ENCODE measurements at places on chromosomes 5 and 9. TPM values are rescaled to one million over a fixed set of nuclear protein-coding genes. Genes with fewer than 3 reads are reported as not detected.

The ZNF462 gene
- total RNA-seq = 0.38 TPM

The ADGRV1 gene
- total RNA-seq = not detected

The LURAP1L gene
- total RNA-seq = not detected

The AQP3 gene
- total RNA-seq = 53.3 TPM

The CARTPT gene
- total RNA-seq = not detected

DNA sequence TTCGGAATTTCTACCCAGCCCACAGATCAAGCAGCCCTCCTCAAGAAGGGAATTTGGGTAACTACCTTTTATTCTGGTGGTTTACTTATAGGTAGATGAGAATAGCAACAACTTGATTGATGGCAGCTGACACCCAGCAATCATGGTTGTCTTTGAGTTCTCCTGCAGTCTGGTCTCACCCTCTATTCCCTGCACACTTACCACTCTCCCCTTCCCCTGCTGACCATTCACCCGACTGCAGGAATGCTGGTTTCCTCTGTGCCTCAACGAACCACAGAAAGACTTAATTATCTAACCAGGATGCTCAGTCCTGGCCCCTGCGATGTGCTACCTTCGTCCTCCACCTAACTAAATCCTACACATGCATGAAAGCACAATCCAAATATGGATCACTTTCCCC lies 243.0 kb downstream of the RFK start:
- no peak overlapping the region for H3K4me3 ChIP-seq
- H3K36me3 ChIP-seq = no peaks in the 10 kb centered on the region
- H3K4me1 ChIP-seq = no peaks in the 10 kb centered on the region
- no peak overlapping the region for H3K27ac ChIP-seq
- no peaks in the 10 kb centered on the region for H3K27me3 ChIP-seq
- DNase-seq = no peak

GRCh38 chr9:99851500-99851822 lies 29.8 kb downstream of the NR4A3 start:
- no peak for DNase-seq
- H3K4me1 ChIP-seq = peaks cover 26% of the 10 kb centered on the region
- no peaks in the 10 kb centered on the region for H3K27me3 ChIP-seq
- H3K4me3 ChIP-seq = no peak overlapping the region

GRCh38 chr9:21144603-21145002 lies 3.0 kb upstream of the IFNW1 start:
- no peak overlapping the region for H3K4me3 ChIP-seq
- H3K36me3 ChIP-seq = no peaks in the 10 kb centered on the region
- peaks cover 6% of the 10 kb centered on the region for H3K4me1 ChIP-seq
- H3K27ac ChIP-seq = no peak overlapping the region
- no peaks in the 10 kb centered on the region for H3K27me3 ChIP-seq

GRCh38 chr5:80346055-80346454 lies 26.3 kb downstream of the SPZ1 start:
- H3K4me1 ChIP-seq = no peaks in the 10 kb centered on the region
- H3K27me3 ChIP-seq = no peaks in the 10 kb centered on the region
- no peak overlapping the region for H3K27ac ChIP-seq
- no peaks in the 10 kb centered on the region for H3K36me3 ChIP-seq
- peak; percentile 26 for DNase-seq

GRCh38 chr9:131918481-131918880 lies 161.2 kb downstream of the MED27 start:
- no peak overlapping the region for H3K4me3 ChIP-seq
- no peak overlapping the region for H3K27ac ChIP-seq
- H3K4me1 ChIP-seq = no peaks in the 10 kb centered on the region
- no peak for DNase-seq
- no peaks in the 10 kb centered on the region for H3K36me3 ChIP-seq
- no peaks in the 10 kb centered on the region for H3K27me3 ChIP-seq

DNA sequence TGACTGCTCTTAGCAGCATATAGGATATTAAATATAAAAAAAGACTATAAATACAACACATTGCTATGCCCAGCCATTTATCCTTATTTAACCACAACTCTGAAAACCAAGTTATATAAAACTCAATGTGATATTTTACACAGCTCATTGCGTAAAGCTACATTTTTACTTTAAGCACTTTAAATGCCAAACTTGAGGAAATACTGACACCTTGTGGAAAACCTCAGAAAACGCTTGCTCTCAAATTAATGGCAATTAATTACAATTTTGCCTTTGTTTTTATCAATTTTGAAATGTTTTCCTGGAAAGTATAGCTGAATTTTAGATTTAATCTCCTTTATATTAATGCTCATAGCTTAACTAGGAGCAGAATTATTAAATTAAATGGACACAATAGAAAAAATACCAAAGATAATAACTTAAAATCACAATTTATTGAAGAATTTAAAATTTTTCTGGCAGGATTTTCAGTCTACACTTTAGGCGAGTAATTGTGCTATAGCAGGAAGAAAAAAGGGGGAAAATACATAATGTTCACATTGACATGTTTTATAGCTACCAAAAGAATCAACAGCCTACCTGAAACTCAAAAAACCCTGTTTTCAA lies 25.2 kb upstream of the PLAC8L1 start:
- no peaks in the 10 kb centered on the region for H3K4me1 ChIP-seq
- H3K27ac ChIP-seq = no peak overlapping the region
- H3K36me3 ChIP-seq = peaks cover 81% of the 10 kb centered on the region
- H3K27me3 ChIP-seq = no peaks in the 10 kb centered on the region
- H3K4me3 ChIP-seq = no peak overlapping the region
- DNase-seq = no peak

DNA sequence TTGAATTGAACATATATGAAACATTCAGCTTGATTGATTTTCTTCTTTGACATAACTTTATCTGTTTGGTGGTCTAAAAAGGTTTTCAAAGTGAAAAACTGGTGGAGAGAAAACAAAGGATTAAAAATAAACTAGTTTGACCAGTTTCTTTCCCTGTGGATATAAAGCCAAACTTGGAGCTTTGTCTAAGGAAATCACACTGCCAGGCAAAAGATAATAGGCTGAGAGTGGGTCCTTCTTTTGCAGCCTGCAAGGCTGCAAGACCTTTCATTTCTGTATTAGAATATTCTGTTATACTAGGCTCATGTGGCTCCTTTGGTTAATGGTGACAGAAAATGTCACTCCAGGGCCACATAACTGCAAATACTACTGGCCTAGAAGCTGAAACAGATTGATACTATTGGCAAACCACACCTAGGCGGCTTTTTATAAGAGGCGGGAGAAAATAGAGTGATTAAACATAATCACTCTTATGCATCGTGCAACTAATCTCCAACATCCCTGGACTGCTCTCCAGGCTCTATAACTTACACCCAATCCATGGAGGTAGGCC lies 129.1 kb upstream of the ZNF462 start:
- H3K27me3 ChIP-seq = no peaks in the 10 kb centered on the region
- H3K4me1 ChIP-seq = no peaks in the 10 kb centered on the region
- no peak overlapping the region for H3K4me3 ChIP-seq
- no peaks in the 10 kb centered on the region for H3K36me3 ChIP-seq
- DNase-seq = no peak

GRCh38 chr5:1842004-1842819 lies 40.5 kb downstream of the IRX4 start:
- H3K27ac ChIP-seq = no peak overlapping the region
- no peak for DNase-seq
- H3K36me3 ChIP-seq = no peaks in the 10 kb centered on the region
- H3K4me1 ChIP-seq = no peaks in the 10 kb centered on the region
- no peak overlapping the region for H3K4me3 ChIP-seq
- H3K27me3 ChIP-seq = no peaks in the 10 kb centered on the region

- peaks cover 16% of the 10 kb centered on the region for H3K27me3 ChIP-seq
- no peak overlapping the region for H3K27ac ChIP-seq
- no peak overlapping the region for H3K4me3 ChIP-seq
- DNase-seq = no peak
Observed at GRCh38 chr5:135546912-135547311, 11.1 kb upstream of the NEUROG1 start.

DNA sequence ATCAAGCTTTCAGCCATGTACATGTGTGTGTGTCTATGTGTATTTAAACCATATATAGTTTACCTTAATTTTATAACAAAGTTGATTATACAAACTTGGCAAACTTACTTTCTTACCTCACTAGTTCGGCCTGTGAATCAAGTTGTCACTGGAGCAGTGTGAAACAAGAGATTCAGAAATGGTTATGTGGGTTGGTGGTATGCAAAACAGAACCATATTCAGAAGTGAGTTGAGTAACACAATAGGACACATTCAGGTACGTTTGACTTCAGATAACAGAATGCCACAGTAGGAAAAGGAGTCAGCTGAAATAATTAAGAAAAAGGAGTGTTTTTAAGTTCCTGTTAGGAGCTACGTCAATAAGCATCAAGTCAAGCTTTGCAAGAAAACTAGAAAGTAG lies 21.5 kb downstream of the XPA start:
- H3K36me3 ChIP-seq = peaks cover 83% of the 10 kb centered on the region
- H3K27me3 ChIP-seq = no peaks in the 10 kb centered on the region

GRCh38 chr9:132156262-132156661 lies 5.6 kb upstream of the NTNG2 start:
- peaks cover 3% of the 10 kb centered on the region for H3K4me1 ChIP-seq
- H3K27me3 ChIP-seq = no peaks in the 10 kb centered on the region
- DNase-seq = no peak
- no peak overlapping the region for H3K27ac ChIP-seq
- no peak overlapping the region for H3K4me3 ChIP-seq

DNA sequence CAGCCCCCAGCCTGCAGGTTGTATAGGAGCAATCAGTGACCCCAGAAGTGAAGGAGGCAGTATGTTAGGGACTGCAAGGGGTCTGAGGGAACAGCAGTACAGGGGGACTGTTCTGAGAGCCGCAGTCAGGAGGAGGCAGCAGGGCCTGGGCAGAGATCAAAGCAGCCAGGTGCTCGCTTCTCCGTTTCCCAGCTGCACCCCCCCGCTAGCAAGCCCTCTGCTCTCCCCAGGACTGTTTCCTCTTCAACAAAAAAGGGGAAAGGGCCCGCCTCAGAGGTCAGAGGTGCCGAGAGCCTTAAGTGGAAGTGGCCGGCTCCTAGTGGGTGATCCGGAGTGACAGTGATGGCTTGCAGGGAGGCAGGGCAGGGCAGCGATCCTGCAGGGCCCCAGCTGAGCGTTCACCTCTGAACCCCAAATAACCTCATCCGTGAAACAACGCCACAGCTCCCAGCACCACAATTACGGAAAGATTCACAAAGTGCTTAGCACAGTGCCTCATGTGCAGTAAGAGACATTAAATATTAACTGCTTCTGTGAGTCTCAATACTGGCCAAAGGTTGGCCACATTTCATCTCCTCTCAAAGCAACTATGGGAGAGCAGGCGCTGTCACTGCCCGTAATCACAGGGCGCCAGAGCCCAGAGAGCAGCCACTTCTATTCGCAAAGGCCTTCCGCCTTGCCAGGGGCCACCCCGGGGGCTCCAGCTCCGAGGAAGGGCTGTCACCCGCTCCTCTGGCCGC lies 8.0 kb downstream of the CLPTM1L start:
- H3K4me1 ChIP-seq = peaks cover 6% of the 10 kb centered on the region
- H3K27me3 ChIP-seq = no peaks in the 10 kb centered on the region
- H3K4me3 ChIP-seq = no peak overlapping the region

DNA sequence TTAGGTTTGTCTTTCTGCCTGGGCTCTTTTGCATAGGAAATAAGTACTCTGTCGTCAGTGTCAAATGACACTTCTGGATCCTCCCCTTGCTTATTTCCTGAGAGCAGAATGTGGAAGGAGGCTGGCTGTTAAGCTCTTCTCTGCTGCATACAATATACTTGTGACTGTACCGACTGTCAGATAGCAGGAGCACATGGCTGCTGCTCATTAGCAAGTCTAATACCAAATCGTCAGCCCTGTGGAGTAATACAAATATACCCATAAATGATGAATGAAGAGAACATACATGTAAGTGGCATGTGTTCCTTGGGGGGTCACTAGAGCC lies at the start of gene GPR151:
GPR151 (minus strand) TSS at position 40 of the 325 bp plus-strand sequence. CDS start 77 bp downstream, outside the sequence.
- H3K27ac ChIP-seq = no peak within 1 kb of the TSS
- no peak within 1 kb of the TSS for H3K4me3 ChIP-seq
- DNase-seq = no peak
- no peaks in the 10 kb centered on the region for H3K4me1 ChIP-seq
- H3K36me3 ChIP-seq = no peaks in the 10 kb centered on the region

DNA sequence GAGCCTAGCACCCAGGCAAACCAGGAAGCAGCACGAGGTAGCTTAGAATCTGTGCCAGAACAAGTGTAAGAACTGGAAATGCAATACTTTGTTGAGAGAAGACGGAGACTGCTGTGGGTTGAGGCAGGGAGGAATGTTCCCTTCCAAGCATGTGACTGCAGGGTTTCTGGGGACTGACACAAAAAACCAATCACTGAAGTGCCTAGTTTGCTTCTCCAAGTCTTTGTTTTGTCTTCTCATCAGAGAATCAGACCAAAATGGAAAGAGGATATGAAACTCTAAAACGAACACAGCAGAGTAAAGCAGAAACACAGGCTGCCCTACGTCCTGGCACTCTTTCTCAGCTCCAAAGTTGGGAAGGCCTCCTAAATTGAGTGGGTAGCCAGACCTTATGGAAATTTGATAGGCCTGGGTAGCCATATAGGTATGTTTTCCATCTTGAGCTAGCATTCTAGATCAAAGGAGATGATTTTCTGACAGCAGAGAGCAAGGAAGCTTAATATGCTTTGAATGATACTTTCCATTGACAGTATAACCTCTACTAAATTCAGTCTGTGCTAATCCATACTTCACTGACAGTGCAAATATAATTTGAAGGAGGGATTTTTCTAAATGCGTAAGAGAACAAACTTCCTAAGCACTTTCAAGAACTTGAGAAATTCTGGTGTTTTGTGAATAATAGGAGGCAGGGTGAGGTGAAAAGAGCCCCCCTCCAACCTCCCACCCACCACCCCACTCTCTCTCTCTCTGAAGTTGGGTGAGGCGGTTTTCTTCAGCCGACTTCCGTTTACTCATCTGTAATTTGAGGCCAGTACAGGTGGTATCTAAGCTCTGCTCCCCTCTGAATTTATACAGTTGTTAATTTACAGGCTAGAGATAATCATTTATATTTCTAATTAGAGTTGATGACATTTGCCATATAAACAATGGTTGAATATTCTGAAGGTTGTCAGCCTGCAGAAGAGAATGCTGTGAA lies 5.5 kb downstream of the ADRB2 start:
- H3K4me1 ChIP-seq = peaks cover 43% of the 10 kb centered on the region
- H3K27me3 ChIP-seq = no peaks in the 10 kb centered on the region
- H3K27ac ChIP-seq = no peak overlapping the region
- no peaks in the 10 kb centered on the region for H3K36me3 ChIP-seq
- peak overlapping the region; percentile 21 for H3K4me3 ChIP-seq

- H3K27ac ChIP-seq = no peak overlapping the region
- no peaks in the 10 kb centered on the region for H3K27me3 ChIP-seq
- no peak overlapping the region for H3K4me3 ChIP-seq
- no peaks in the 10 kb centered on the region for H3K36me3 ChIP-seq
Observed at GRCh38 chr9:129171993-129172751, 5.9 kb downstream of the IER5L start.

GRCh38 chr9:107480386-107480789 lies 9.2 kb downstream of the KLF4 start:
- no peak overlapping the region for H3K4me3 ChIP-seq
- H3K4me1 ChIP-seq = no peaks in the 10 kb centered on the region
- no peaks in the 10 kb centered on the region for H3K27me3 ChIP-seq
- no peaks in the 10 kb centered on the region for H3K36me3 ChIP-seq
